ENCODE measurements at places on chromosomes 2 and 18. TPM values are rescaled to one million over a fixed set of nuclear protein-coding genes. Genes with fewer than 3 reads are reported as not detected.

DNA sequence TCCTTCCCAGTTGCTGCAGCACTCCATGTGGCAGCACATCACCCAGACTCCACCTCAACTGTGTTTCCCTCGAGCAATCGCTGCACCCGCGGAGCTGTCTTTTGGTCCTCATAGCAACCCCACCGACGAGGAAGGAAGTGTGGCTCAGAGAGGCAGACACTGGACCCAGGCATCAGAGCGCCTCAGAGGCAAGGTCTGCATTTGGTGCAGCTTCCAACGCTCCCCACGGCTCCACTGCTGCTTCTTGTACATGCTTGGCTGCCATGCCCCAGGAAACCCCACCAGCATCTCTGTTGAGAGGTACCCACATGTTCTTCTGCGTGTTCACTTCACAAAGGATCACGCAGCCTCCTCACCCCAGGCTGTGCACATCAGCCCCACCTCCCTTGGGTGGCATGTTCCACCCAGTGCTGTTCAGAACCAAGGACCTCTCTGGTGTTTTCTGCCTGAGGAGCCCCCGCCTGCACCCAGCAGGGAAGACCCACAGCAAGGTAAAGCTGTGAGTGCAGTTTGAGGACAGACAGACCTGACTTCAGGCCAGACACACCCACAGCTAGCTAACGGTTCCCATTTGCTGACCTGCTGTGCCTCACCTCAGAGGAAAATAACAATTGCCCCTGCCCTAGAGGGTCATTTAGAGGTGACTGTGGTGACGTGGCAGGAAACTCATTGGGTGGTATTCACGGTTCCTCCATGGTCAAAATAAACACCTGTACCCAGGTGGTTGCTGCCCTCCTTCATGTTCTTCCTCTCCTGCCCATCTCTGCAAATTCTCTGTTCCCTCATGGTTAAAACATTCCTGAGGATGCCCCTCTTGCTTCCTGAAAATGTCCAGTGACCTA lies 326.3 kb upstream of the MYT1L start:
- peaks cover 74% of the 10 kb centered on the region for H3K27me3 ChIP-seq
- no peak for DNase-seq
- no peaks in the 10 kb centered on the region for H3K4me1 ChIP-seq
- H3K27ac ChIP-seq = no peak overlapping the region
- no peaks in the 10 kb centered on the region for H3K36me3 ChIP-seq
- H3K4me3 ChIP-seq = no peak overlapping the region

- no peaks in the 10 kb centered on the region for H3K4me1 ChIP-seq
- H3K27ac ChIP-seq = no peak overlapping the region
- H3K36me3 ChIP-seq = no peaks in the 10 kb centered on the region
- no peak for DNase-seq
- H3K27me3 ChIP-seq = no peaks in the 10 kb centered on the region
Measured at GRCh38 chr2:46601328-46601963, 122.1 kb downstream of the TMEM247 start.

Gene TRPM8
- 0.48 TPM for total RNA-seq

Gene NEB
- not detected for total RNA-seq

GRCh38 chr2:107811411-107811810 lies 15.3 kb upstream of the RGPD4 start:
- H3K4me3 ChIP-seq = no peak overlapping the region
- no peaks in the 10 kb centered on the region for H3K4me1 ChIP-seq
- peaks cover 31% of the 10 kb centered on the region for H3K27me3 ChIP-seq

Gene TEX44
- total RNA-seq = not detected

DNA sequence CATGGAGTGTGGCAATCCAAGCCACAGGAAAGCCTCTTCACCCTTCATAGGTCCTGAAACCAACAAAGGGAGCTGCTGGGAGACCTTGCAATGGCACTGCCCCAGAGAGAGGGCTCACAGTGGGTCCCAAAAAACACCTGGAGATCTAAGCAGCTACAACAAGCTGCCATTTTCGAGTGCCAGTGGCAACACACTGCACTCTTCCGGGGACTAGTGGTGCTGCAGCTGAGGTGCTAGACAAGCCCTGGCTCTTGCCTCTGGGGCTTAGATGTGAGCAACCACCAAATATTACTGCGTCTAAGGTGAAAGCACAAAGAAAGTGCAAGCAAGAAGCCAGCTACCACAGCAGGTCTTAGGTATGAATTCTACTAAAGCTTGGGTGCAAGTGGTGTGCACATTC lies 192.9 kb downstream of the NOL4 start:
- DNase-seq = no peak
- no peak overlapping the region for H3K4me3 ChIP-seq
- H3K4me1 ChIP-seq = no peaks in the 10 kb centered on the region
- H3K27me3 ChIP-seq = no peaks in the 10 kb centered on the region
- H3K27ac ChIP-seq = no peak overlapping the region

GRCh38 chr2:134083548-134083947 lies 170.3 kb upstream of the MGAT5 start:
- no peaks in the 10 kb centered on the region for H3K4me1 ChIP-seq
- H3K27ac ChIP-seq = no peak overlapping the region
- no peak overlapping the region for H3K4me3 ChIP-seq
- H3K36me3 ChIP-seq = no peaks in the 10 kb centered on the region

Gene MYOM1
- total RNA-seq = 1.3 TPM

GRCh38 chr2:202965810-202966460 lies 48.7 kb upstream of the NBEAL1 start:
- DNase-seq = no peak
- no peaks in the 10 kb centered on the region for H3K27me3 ChIP-seq
- H3K27ac ChIP-seq = no peak overlapping the region
- H3K4me1 ChIP-seq = no peaks in the 10 kb centered on the region
- H3K4me3 ChIP-seq = no peak overlapping the region

DNA sequence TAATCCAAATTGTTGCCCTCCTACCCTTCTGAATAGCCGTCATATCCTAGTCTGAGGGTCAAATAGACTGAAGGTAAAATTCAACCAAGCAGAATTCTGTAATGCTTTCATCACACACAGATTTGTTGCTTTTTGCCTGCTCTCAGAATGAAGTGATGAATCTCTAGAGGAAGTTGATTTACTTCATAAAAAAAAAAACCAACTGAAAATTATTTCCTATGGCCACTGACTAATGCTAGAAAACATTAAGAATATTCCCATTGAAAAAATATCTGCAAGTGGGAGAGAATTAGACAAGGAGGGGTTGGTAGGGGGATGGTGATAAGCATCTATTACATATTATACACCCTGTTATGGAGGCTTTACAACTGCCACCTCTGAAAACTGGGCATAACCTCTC lies 2.3 kb upstream of the IL1RL2 start:
- no peaks in the 10 kb centered on the region for H3K27me3 ChIP-seq
- H3K4me1 ChIP-seq = peaks cover 6% of the 10 kb centered on the region
- no peak overlapping the region for H3K4me3 ChIP-seq
- no peaks in the 10 kb centered on the region for H3K36me3 ChIP-seq

DNA sequence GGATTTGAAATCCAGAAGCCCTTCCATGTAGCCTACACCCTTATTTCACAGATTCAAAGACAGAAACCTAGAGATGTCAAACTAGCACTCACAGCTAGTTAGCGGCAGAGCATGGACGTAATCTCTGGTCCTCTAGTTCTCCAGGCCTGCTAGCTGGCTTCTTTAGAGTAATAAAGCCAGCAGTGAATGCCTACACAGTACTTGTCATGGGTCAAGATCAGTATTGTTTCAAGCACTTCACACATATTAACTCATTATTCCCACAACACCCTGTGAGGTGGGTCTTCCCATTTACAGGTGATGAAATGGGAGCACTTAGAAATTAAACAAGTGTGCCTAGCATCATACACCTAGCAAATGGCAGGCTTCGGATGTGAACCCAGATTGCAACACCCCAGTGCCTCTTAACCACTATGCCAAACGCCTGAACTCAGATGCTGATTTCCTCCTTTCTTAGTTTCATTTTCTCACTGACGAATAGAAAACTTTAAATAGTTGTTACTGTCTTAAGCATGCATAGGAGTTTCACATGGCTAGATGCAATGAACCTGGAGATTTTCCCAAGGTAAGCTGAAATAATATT lies 14.5 kb upstream of the ZBTB14 start:
- H3K27ac ChIP-seq = no peak overlapping the region
- peaks cover 6% of the 10 kb centered on the region for H3K27me3 ChIP-seq
- no peak for DNase-seq

DNA sequence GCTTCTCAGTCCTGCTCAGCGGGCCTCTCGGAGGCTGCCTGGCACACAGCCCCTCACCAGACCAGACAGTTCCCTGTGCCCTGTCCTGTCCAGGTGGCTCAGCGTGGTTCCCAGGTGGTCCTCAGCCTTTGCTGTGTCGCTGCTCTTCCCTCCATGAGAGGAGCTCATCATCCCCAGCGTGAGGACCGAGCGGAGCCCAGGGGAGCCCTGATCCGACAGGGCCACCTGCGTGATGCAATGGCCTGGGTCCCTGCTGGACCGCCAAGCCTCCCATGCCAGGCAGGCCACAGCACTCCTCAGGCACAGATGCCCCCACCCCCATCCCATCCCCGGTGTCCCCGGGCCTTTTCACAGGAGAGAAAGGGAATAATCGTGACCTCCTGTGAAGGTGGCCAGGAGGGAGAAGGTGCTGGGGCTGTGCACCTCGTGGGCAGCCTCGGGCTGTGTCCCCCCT lies 4.3 kb downstream of the GPC1 start:
- H3K4me1 ChIP-seq = peaks cover 21% of the 10 kb centered on the region
- no peaks in the 10 kb centered on the region for H3K27me3 ChIP-seq
- no peak overlapping the region for H3K4me3 ChIP-seq
- no peak for DNase-seq
- no peaks in the 10 kb centered on the region for H3K36me3 ChIP-seq
- no peak overlapping the region for H3K27ac ChIP-seq

GRCh38 chr2:110903548-110903947 lies 171.2 kb downstream of the ACOXL start:
- no peak for DNase-seq
- H3K27me3 ChIP-seq = no peaks in the 10 kb centered on the region
- H3K27ac ChIP-seq = no peak overlapping the region
- H3K36me3 ChIP-seq = no peaks in the 10 kb centered on the region
- H3K4me1 ChIP-seq = no peaks in the 10 kb centered on the region

DNA sequence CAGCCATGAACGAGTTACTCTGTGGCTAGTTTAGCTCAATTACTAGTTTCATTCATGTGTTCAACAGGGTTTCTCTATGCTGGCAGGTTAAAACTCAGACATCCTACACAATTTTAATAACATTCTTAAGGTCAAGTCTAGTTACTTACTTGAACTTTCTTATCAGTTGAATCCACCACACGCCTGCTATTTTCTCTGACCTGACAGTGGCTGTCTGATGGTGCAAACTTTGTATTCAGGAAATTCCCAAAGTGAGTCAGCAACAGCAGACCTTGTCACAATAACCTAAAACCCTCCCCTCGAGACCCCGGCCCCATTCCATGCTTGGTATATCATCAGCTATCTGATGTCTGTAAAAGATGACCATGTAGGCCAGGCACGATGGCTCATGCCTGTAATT lies 20.8 kb upstream of the CIDEA start:
- H3K4me3 ChIP-seq = no peak overlapping the region
- H3K27me3 ChIP-seq = no peaks in the 10 kb centered on the region
- H3K27ac ChIP-seq = no peak overlapping the region
- no peaks in the 10 kb centered on the region for H3K36me3 ChIP-seq
- DNase-seq = no peak

GRCh38 chr2:42712934-42713333 lies 51.0 kb downstream of the OXER1 start:
- no peaks in the 10 kb centered on the region for H3K27me3 ChIP-seq
- no peak for DNase-seq
- no peak overlapping the region for H3K27ac ChIP-seq
- no peak overlapping the region for H3K4me3 ChIP-seq

DNA sequence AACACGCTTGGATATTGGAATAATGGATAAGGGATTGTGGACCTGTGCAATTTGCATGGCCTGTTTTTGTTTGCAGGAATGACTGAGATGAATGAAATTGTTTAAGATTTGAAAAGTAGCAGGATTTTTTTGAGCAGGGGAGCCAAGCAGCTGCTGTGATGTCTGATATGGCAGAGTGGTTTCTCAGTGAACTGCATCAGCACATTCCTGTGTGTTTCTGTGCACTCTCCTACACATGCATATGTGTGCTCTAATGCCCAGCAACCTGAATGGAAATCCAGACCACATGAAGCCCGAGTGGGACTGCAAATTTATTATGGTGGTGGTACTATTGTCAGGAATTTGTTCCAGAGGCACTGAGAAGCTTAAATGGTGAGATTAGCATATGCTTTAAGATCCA lies 161.7 kb downstream of the PARD3B start:
- H3K36me3 ChIP-seq = no peaks in the 10 kb centered on the region
- H3K27me3 ChIP-seq = no peaks in the 10 kb centered on the region
- DNase-seq = no peak
- H3K4me1 ChIP-seq = no peaks in the 10 kb centered on the region
- no peak overlapping the region for H3K27ac ChIP-seq

DNA sequence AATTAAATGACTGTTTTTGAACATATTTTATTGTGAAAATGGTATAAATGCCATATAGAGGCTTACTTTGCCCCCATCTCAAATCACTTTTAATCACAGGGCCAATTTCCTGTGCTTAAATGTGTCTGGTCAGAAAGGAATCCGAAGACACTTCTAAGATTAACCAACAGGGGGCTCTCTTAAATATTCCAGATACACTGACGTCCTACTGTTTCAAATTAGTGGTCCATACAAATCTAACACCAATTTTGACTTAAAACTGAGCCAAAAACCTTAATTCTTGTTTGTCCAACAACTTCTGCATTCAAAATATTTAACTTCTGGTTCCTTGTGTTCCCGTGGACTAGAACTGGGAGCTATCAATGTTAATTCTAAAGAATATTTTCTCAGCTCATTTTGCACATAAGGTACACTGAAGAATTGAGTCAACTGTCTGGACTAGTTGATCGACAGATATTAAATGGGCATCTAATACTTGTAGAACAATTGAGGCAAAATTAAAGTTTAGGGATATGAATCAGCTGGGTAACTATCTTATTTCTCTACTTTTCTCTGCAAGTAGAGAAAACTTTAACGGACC lies 557.5 kb downstream of the ARHGAP15 start:
- H3K27ac ChIP-seq = no peak overlapping the region
- no peak overlapping the region for H3K4me3 ChIP-seq
- DNase-seq = no peak
- H3K27me3 ChIP-seq = no peaks in the 10 kb centered on the region
- no peaks in the 10 kb centered on the region for H3K36me3 ChIP-seq
- no peaks in the 10 kb centered on the region for H3K4me1 ChIP-seq

- no peak overlapping the region for H3K4me3 ChIP-seq
- H3K27me3 ChIP-seq = no peaks in the 10 kb centered on the region
- no peak for DNase-seq
- peaks cover 33% of the 10 kb centered on the region for H3K4me1 ChIP-seq
Measured at GRCh38 chr2:71496156-71496770, 42.9 kb downstream of the DYSF start.

Gene RIT2
- not detected for total RNA-seq

Gene HMSD
- total RNA-seq = not detected
